Effector CD4-positive, alpha-beta T cell (primary cell): ENCODE measurements at places on chromosomes 12 and 14.

DNA sequence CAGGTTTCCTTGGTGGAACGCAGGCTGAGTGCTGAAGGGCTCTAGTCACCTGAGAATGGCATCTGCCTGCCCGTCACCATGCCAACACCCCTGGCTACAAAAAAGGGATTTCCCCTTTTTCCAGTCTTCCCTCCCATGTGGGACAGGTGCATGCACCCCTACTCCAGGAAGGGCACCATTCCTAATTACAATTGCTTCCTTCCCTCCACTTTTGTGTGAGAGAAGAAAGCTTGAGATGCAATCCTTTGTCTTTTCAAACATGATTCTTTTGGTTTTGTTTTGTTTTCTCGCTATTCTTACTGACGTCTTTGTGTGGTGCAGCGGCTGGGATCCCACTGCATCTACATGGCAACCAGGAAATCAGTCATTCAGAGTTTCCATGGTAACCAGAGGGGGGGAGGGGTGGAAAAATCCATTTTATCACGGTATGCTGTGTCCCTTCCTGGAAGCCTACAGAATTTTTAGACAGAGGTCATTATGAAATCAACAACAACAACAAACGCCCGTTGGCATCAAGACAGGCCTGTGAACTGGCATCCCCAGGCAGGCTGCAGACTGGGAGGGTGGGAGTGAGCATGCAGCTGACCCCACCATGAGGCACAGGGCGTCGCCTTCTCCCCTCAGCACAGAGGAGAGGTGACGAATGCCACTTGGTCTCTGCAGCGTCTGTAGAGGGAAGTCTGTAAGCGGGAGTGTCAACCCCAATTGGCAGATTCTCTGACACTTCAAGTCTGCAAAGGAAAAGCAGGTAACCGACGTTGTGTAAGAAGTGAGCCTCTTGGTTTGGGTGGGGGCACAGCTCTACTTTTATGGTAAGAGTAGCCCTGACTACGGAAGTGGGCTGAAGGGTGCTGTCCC is 13.6 kb upstream of the GNG2 start:
- DNase-seq, result peak; percentile 84

GRCh38 chr12:109760031-109760929 is 46.7 kb downstream of the FAM222A start:
- no peak for DNase-seq

DNA sequence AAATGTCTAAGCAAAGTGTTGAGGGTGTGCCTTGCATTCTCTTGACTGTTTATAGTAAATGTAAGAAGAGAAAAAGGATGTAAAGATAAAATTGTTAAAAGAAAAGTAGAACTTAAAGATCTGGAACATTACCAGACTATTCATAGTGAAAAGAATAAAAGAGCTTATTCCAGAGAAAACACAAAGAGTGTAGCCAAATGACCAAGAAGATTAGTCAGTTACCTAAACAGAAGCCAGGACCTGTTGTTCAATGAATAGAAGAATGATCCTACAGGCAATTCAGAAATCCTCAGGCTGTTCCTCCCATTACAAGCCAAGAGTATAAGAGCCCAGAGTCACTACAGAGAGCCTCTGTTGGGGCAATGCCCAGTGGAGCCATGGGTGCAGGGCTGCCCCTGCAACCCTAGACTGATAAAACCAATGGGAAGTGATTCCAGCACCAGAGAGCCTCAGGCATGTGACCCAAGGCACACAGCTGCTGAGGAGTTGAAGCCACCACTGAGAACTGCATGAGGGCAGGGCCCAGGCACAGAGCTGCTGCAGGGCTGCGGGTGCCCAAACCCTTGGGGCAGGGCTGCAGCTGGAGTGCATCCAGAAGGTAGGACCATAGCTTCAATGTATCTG is 91.1 kb upstream of the SLC38A4 start:
- DNase-seq, result no peak

- no peak for DNase-seq
Measured at GRCh38 chr14:90981636-90982035, 78.8 kb downstream of the RPS6KA5 start.

DNA sequence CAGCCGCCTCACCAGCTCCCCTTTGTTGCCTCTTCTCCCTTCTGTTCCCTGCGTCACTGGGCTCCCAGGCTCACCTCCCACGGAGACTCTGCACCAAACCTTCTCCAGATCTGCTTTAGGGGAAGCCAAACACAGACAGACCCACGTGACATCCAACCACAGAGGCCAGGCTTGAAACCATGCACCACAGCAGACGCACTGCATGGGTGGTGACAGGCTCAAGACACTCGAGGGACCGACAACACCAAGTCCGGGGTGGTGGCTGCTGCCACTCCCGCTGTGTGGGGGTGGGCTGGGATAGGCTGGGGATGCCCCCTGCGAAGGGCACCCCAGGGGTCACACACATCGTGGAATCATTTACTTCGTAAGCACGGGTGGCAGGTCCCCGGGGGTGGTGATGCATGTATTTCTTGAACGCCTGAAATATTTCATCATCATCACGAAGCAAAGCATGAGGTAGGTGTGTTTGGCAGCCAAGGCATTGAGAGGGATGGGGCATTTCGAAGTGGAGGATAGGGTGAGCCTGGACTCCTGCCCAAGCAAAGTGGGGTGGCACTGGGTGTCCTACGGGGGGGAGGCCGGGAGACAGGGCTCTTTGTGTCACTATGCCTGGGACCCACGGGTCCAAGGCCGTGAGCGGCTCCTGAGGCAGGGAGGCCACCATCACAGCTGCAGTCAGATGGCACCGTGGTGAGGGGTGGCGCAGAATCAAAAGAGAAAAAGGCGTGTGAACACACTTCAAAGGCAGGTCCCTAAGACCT is 66.8 kb upstream of the RFLNA start:
- DNase-seq, result no peak

DNA sequence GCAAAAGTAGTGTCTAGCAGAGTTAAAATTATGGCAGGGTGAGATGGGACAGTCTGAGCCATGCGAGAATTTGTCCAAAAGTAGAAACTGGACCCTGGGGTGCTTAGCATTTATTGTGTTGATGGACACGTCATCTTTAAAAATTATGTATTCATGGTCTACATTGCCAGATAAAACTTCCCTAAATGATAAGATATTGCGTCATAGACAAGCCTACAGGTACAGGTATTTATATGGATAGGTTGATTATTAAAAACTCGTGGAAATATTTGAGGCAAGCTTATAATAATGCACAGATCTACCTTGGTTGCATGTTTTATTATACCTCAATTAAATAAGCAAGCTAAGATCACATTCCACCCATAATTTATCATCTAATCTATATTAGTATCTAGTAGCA is 196.0 kb upstream of the PDZRN4 start:
- DNase-seq, result no peak

GRCh38 chr14:68512088-68512487 is 280.8 kb downstream of the ZFP36L1 start:
- no peak for DNase-seq

DNA sequence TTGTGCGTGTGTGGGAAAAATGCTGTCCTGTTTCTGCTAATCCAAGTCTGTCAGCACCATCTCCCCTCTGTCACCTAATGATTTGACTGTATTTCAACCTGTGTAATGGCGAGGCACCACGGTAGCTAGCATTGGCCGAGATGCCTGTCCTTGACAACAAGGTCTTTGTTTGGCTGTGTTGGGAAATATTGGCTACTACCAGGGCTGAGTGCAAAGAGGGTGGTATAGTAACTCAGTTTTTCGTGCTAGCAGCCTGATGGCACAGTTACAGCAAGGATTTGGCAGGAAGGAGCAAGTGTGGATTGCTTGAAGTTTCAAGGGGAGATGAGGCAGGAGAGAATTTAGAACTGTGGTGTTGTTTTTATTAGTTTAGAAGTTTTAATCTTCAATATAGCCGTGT is 440.3 kb upstream of the RGS6 start:
- DNase-seq, result no peak

- no peak for DNase-seq
Measured at GRCh38 chr12:56102683-56103065, 1.7 kb upstream of the PA2G4 start.

DNA sequence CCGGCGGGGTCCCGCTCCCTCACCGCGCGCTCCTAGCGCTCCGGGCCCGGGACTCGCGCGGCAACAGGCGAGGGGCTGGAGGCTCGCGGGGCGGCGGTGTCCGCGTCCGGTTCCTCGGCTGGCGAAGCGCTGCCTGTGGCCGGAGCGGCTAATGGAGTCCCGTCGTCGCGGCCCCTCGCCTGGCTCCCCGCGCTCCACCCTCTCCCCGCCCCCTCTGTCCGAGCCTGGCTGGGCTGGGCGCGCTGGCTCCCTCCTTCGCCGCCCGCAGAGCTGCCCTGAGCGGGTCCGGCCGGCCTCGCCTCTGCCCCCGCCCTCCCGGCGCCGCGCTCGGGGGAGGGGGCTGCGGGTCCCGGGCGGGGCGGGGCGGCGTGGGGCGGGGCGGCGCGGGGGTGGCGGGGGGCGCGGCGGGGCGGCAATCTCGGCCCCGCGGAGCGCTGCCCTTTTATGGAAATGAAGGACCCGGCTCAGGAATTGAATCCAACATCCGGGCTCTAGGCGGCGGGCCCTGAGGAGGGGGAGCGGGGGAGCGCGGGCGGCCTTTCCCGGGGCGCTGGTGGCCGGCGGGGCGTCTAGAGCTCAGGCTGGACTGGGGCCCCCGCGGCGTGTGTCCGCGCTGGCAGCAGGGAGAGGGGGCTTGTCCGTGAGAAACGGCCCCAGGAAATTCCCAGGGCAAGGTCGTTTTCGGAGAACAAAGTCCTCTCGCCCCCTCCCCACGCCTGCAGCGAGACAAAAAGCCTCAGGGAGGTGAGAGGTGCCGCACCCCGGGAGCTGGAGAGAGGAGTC is at the start of gene FERMT2:
Gene FERMT2, minus strand, starts transcription at position 153 of the 783 bp plus-strand sequence. CDS start 482 bp downstream, outside the sequence.
- DNase-seq, result no peak

GRCh38 chr14:89992273-89992672 is 36.5 kb downstream of the TDP1 start:
- no peak for DNase-seq

- DNase-seq, result no peak
Measured at GRCh38 chr12:113297214-113297587, 37.7 kb downstream of the SLC8B1 start.

DNA sequence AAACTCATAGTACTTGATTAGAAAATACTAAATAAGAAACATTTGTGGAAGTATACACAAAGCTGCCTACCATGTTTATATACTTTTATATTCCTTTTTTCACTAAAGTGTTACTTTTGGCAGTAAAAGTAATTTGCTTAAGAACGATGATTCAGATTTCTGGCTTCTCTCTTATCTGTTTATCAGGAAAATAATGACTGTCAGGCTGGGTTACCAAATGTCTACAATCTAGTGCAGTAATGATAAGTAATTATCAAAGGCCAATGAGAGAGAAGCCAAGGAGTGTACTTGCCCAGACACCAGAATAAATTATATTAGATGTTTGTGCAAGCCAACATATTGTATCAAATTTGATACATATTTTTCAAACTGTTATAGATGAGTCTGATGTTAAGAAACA is 113.4 kb downstream of the RALGAPA1 start:
- no peak for DNase-seq
